ENCODE measurements at places on chromosomes 2 and 18.

GRCh38 chr18:37441821-37442220, 123.8 kb downstream of the CELF4 start:
- no peak for DNase-seq

GRCh38 chr2:108553209-108553919, 19.1 kb downstream of the LIMS1 start:
- no peak for DNase-seq

- no peak for DNase-seq
Measured at GRCh38 chr2:169137924-169138323, 68.6 kb downstream of the DHRS9 start.

GRCh38 chr18:22490429-22490846, 72.7 kb upstream of the CTAGE1 start:
- DNase-seq, result no peak

- DNase-seq, result no peak
Measured at GRCh38 chr2:62477573-62477972, 28.4 kb downstream of the TMEM17 start.

GRCh38 chr2:128594651-128594910, 275.9 kb upstream of the HS6ST1 start:
- DNase-seq, result no peak

GRCh38 chr18:32019251-32019948, 775 bp downstream of the RNF125 start:
- DNase-seq, result no peak

DNA sequence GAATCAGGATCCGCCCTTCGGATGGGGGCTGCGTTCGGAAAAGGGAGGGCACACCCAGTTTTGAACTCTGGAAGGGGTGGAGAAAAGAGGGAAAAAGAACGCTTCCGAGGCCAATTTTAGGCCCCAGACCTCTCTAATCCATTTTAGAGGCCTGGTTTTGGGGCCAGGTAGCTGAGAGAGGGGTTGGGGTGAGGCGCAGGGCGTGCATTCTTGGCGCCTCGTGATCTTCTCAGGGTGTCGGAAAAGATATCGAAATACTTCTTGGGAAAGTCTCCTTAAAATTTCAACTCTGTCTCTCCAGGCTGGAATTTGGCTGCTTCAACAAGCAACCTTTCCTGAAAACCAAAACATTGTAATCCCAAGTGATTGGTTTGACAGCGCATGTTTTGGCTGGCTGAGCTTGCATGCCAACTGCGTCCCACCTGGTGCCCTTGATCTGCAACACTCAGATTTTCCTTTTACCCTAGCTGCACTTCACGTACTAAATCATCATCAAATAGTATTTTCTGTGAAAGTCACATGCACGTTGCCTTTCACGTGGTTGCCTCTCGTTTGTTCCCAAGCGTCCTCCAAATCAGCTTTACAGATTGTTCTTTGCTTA, 864 bp upstream of the XPO1 start:
- DNase-seq, result peak; percentile 51

GRCh38 chr2:23460228-23460627, 75.2 kb downstream of the KLHL29 start:
- DNase-seq, result no peak

DNA sequence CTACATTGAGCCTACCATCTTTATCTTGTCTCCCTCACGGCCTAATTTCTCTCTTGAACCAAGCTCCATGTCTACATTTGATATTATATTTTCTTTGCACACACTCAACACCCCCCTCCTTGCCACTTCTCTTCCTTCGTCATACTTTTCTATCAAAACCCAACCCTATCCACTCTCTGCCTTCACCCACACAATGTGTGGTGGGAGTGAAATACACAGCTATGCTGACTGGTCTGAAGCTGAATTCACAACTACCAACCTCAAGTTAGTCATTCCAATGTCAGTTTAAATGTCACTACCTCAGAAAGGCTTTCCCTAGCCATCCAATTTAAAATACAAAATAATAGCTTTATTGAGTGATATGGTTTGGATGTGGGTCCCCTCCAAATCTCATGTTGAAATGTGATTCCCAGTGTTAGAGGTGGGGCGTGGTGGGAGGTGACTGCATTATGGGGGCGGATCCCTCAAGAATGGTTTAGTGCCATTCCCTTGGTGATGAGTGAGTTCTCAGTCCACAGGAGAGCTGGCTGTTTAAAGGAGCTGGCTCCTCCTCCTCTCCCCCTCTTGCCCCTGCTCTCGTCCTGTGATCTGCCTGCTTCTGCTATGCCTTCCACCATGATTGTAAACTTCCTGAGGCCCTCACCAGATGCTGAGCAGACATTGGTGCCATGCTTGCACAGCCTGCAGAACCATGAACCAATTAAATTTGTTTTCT, 112.1 kb downstream of the DTNB start:
- no peak for DNase-seq

- no peak for DNase-seq
Measured at GRCh38 chr2:161146996-161147395, 13.2 kb upstream of the TANK start.
